ENCODE measurements at places on chromosomes 16 and 17. TPM values are rescaled to one million over a fixed set of nuclear protein-coding genes. Genes with fewer than 3 reads are reported as not detected.

DNA sequence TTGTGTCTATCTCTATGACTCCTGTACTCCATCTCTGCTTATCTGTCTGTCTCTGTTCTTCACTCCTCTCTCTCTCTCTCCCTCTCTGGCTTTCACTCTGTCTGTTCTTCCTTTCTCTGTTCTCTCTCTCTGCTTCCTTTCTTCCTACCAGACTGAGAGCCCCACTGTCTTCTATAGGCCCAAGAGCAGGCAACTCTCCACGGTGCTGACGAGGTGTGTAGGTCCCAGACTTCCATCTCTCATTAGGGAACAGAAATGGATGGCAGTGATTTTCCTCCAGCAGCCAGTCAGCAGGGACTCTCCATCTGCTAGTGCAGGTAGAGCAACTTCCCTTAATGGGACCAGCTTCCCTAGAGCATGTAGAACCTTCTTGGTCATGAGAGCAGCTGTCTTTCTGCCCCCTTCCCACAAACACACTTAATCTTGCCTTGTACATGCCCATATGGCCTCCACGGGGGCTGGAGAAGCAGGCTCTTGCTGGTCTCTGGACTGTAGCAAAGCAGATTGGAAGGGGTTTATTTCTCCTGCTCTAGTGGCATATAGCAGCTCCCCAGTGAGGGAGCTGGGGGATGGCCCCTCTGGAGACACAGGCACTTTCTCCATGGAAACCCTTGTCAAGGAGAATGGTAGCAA, 47.8 kb upstream of the NLRP1 start:
- DNase-seq: no peak

Gene KRT32
- total RNA-seq: not detected

DNA sequence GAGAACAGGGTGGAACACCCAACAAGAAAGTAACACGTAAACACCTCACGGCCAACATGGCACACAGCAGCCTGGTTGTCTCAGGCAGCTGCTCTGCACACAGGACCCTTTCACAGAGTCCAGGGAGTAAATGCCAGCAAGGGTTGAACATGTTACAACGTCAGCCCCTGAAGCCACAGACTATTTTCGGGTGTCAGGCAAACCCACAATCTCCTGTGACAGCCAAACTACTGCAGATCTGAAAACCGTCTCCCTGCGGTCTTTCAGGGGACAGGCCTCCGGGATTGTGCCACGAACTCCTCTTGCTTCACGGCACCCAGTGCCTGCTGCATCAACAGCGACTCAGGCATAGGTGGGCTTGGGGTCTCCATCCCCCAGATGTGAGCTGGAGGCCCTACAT, 127.7 kb downstream of the XYLT1 start:
- DNase-seq: no peak

Gene PLA2G10
- total RNA-seq: not detected

- no peak for DNase-seq
Measured at GRCh38 chr17:7313890-7314718, 1.1 kb downstream of the GPS2 start.

Gene HBA1
- not detected for total RNA-seq

Data from neural crest cell (in vitro differentiated cells).